ENCODE measurements at places on chromosomes 4 and X.

DNA sequence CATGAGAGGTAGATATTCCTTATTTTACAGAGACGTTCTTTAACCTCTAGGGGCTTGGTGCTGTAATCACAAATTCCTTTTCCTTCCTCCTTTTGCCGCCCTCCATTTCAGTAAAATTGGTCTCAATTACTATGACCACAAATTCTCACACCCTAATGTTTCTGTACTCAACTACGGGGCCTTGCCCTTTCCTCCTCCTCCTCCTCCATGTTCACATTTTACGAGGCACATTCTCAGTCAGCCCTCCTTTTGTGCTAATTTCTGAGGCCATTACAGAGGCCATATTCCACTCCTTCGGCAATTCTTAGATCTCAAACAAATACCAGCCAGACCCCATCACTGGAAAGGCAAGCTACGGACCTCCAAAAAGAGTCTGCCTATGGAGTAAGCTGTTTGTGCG lies 92.1 kb downstream of the SH3KBP1 start:
- no peak for DNase-seq

DNA sequence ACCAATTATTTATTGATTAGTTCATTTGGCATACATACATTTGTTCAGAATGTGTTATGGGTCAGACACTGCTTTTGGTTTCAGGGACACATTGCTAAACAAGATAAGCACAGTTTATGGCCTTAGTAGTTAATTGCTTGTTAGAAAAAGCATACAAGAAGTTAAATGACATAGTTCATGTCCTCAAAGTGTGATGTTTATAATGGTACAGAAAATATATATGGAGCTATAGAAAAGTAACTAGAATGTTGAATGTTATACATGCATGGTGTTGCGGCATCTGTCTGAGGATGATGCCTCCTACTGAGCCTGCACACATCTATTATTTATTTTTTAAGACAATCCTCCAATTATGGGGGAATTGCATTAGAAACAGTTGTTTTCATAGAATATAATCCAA lies 1476.3 kb upstream of the PCDH7 start:
- DNase-seq, result no peak

DNA sequence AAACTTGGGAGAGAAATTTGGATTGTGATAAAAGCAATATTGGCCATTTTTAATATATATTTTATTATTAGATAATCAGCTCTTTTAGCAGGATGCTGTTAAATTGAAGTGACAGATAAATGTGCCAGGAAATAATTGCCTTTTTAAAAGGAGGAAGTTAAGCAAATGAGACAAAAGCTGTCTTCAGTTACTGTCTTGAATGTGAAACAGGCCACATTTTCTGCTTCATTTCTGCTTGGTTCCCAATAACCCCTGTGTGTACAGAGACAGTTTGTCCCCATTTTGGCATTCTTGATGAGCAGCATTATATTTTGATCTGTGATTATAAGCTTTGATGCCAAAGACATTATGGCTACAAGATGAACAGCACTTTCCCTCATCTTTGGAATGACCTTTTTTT lies 953 bp downstream of the EPGN start:
- no peak for DNase-seq

DNA sequence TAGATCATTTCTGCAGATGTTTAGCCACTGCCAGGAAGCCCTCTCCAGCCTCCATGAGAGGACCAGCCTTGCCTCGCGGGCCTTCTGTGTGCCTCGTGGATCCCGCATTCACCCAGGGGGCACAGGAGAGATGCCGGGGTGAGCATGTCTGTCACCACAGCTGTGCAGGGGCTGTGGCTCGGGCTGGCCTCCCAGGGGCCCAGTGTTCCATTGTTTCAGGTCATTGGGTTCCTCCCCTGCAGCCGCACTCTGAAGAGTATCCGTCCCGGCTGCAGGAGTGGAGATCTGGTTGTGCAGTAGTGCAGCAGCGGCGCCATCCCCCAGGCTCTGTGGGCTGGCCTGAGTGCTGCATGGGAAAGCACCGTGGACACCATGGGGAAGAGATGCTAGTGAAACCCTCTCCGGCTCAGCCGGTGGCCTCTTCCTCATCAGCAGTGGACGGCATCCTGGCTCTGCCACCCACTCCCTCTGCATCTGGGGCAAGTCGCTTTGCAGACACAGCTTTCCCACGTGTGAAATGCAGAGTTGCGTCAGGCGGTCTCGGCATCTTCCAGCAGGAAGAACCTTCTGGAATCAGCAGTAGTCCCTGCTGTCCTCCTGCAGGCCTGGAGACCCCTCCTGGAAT lies 29.1 kb downstream of the TBC1D14 start:
- DNase-seq, result no peak

DNA sequence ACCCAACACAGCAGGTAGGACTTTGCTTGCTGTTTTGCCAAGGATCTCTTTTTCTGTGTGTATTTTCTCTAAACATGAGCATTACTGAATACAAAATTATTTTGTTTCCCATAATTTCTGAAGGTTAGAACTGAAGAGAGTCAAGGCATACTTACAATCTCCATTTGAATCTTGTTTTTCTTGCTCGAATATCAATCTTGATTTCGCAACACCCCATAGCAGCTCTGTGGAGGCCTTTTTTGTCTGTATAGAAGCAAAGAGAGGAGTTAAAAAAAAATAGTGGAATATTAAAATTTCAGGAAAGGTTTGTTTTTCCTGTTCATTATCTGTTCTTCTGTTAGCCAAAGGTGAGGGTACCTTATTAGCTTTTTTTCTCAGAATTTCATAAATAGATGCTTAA lies 92.9 kb downstream of the TNIP2 start:
- no peak for DNase-seq
